Breast epithelium (tissue), 4 donors: ENCODE measurements at places on chromosomes 1 and 21. TPM values are rescaled to one million over a fixed set of nuclear protein-coding genes. Genes with fewer than 3 reads are reported as not detected.

Gene PCNX2
- total RNA-seq: 32.6 TPM

Gene C1QC
- total RNA-seq: 385 TPM

Gene CGN
- 13.4 TPM for total RNA-seq

Gene CSF1
- total RNA-seq: 54.4 TPM

Gene NEK2
- 1.8 TPM for total RNA-seq

Gene ZNF670
- 8.0 TPM for total RNA-seq

Gene CYP4A11
- total RNA-seq: 4.6 TPM

Gene RPE65
- 0.15 TPM for total RNA-seq

Gene MAN1C1
- total RNA-seq: 6.7 TPM

Gene SMIM1
- total RNA-seq: 4.7 TPM

Gene FYB2
- 22.9 TPM for total RNA-seq

Gene SPATA17
- 0.59 TPM for total RNA-seq

Gene AMY2B
- 79.0 TPM for total RNA-seq

Gene CDC7
- 4.9 TPM for total RNA-seq

Gene SPRR4
- not detected for total RNA-seq

DNA sequence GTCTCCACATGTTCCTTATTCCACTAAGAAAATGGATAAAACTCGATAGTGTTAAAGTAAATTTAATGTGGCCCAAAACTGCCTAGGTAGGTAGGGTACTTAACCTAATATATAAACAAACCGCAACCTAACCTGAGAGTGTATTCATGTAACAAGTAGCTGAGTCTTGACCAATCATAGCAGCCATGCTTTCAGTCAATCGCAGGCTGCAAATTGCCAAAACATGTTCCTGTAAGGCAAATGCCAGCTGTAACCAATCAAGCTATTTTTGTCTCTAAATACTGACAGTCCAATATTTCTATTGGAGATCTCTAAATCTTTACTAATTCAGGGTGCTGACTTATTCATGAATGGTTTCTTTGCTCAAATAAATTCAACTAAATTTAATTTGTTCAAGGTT, 3.1 kb upstream of the HMGCS2 start:
- DNase-seq: no peak
- H3K36me3 ChIP-seq: no peaks in the 10 kb centered on the region
- no peak overlapping the region for H3K4me3 ChIP-seq
- no peaks in the 10 kb centered on the region for H3K27me3 ChIP-seq
- H3K27ac ChIP-seq: no peak overlapping the region
- H3K4me1 ChIP-seq: no peaks in the 10 kb centered on the region

GRCh38 chr1:3879787-3880428, 20.2 kb downstream of the C1orf174 start:
- DNase-seq: no peak
- H3K4me3 ChIP-seq: no peak overlapping the region
- H3K36me3 ChIP-seq: peaks cover 13% of the 10 kb centered on the region
- no peak overlapping the region for H3K27ac ChIP-seq
- no peaks in the 10 kb centered on the region for H3K4me1 ChIP-seq

DNA sequence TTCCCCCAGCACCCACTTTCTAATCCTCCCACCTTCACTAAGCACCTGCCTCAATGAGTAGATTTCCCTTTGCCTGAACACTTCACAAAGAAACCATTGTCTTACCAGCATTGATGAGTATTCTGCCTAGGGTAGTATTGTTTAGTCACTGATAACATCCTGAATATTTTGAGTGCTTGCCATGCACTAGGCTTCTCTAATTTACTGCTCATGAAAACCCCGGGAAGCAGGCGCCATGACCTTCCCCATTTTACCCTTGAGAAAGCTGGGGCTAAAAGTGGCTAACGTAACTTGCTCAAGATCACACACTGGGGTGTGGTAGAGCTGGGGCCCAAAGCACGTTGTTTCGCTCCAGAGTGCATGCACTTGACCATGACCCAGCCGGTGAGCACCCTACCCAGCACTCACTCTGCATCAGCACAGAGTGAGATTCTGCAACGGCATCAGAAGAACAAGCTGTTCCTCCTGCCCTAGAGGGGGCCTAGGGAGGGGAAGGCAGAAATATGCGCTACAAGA, 10.6 kb upstream of the F3 start:
- no peak for DNase-seq
- no peaks in the 10 kb centered on the region for H3K4me1 ChIP-seq
- no peak overlapping the region for H3K4me3 ChIP-seq
- H3K27me3 ChIP-seq: no peaks in the 10 kb centered on the region
- H3K36me3 ChIP-seq: no peaks in the 10 kb centered on the region

- no peaks in the 10 kb centered on the region for H3K4me1 ChIP-seq
- H3K27ac ChIP-seq: no peak overlapping the region
- no peaks in the 10 kb centered on the region for H3K27me3 ChIP-seq
- H3K4me3 ChIP-seq: no peak overlapping the region
- H3K36me3 ChIP-seq: no peaks in the 10 kb centered on the region
Observed at GRCh38 chr21:39332175-39332574, 16.7 kb downstream of the HMGN1 start.

DNA sequence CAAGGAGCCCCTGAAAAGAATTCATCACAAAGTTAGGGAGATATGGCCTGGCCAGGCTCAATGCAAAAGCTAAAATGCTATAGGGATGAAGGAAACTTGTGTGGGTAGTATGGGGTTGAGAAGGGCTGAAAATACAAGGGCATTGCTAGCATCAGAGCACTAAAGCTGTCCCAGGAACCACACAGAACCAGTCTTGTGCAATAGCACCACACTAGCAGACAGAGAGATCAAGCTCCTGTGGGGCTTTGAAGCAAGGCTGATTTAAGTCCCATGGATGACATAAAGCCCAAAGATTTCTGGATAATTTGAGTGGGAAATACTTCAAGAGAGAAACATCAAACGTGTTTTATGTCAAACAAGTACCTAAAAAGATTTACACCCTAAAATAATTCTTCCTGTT, 97.1 kb downstream of the VAV3 start:
- no peak for DNase-seq
- H3K4me1 ChIP-seq: no peaks in the 10 kb centered on the region
- H3K4me3 ChIP-seq: no peak overlapping the region
- H3K27ac ChIP-seq: no peak overlapping the region
- no peaks in the 10 kb centered on the region for H3K27me3 ChIP-seq
- H3K36me3 ChIP-seq: no peaks in the 10 kb centered on the region

DNA sequence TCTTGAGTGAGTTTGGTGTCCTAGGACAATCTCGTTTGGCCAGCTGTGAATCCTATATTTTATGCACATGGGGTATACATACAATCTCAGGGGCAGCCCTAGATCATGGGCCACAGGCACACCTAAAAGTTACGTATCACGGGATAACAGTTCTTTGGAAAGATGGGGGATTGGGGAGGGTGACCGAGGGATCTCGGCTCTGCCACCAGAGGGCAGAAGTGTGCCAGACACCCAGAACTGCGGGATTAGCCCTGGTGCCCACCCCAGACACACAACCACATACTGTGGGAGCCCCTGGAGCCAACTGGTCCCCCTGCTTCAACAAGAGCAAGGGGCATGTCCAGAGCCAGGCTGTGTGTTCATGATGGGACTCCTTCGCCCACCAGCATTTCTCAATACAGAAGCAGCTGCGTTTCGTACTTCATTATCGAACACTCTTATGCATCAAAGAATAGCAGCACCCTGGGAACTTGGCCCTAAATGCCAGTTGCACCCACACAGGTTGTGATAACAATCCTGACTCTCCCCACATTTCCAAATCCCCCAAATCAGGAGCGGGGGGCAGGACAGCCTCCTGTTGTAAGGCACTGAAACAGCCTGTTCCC, 37.4 kb downstream of the TMCO4 start:
- H3K4me1 ChIP-seq: no peaks in the 10 kb centered on the region
- no peak for DNase-seq
- no peak overlapping the region for H3K27ac ChIP-seq
- no peaks in the 10 kb centered on the region for H3K27me3 ChIP-seq

- no peak overlapping the region for H3K4me3 ChIP-seq
- no peaks in the 10 kb centered on the region for H3K4me1 ChIP-seq
- H3K36me3 ChIP-seq: no peaks in the 10 kb centered on the region
- no peaks in the 10 kb centered on the region for H3K27me3 ChIP-seq
Observed at GRCh38 chr21:38645282-38645681, 147.0 kb upstream of the ERG start.

DNA sequence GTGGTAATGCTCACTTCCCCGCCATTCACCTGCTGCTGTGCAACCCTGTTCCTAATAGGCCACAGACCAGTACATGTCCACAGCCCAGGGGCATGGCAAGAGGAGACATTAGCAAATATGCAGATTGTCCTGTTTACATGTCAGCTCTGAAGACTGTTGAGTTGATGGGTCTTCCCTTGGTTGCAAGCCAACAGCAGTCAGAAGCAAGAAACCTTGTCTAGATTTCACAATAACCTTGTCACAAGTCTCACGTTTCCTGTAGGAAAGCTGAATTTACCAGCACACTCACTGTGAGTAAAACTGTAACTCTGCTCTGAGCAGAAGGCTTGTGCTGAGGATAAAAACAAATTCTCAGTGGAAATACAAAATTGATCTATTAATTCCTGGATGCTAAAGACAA, 195.1 kb downstream of the HLX start:
- no peaks in the 10 kb centered on the region for H3K4me1 ChIP-seq
- H3K27me3 ChIP-seq: no peaks in the 10 kb centered on the region
- no peaks in the 10 kb centered on the region for H3K36me3 ChIP-seq
- no peak overlapping the region for H3K4me3 ChIP-seq

GRCh38 chr1:45009956-45010854, 919 bp downstream of the HECTD3 start:
- H3K27ac ChIP-seq: peak overlapping the region; percentile 78
- peaks cover 5% of the 10 kb centered on the region for H3K4me1 ChIP-seq
- H3K4me3 ChIP-seq: peak overlapping the region; percentile 99
- peaks cover 18% of the 10 kb centered on the region for H3K36me3 ChIP-seq
- H3K27me3 ChIP-seq: no peaks in the 10 kb centered on the region

GRCh38 chr1:203931953-203932352, 70.6 kb downstream of the SNRPE start:
- no peak overlapping the region for H3K4me3 ChIP-seq
- no peaks in the 10 kb centered on the region for H3K36me3 ChIP-seq
- H3K27ac ChIP-seq: peak overlapping the region; percentile 4
- DNase-seq: peak; percentile 68
- H3K4me1 ChIP-seq: no peaks in the 10 kb centered on the region

GRCh38 chr1:81729818-81730217, 70.9 kb upstream of the ADGRL2 start:
- H3K27me3 ChIP-seq: no peaks in the 10 kb centered on the region
- no peak for DNase-seq
- H3K4me1 ChIP-seq: no peaks in the 10 kb centered on the region
- H3K27ac ChIP-seq: no peak overlapping the region
- no peaks in the 10 kb centered on the region for H3K36me3 ChIP-seq

DNA sequence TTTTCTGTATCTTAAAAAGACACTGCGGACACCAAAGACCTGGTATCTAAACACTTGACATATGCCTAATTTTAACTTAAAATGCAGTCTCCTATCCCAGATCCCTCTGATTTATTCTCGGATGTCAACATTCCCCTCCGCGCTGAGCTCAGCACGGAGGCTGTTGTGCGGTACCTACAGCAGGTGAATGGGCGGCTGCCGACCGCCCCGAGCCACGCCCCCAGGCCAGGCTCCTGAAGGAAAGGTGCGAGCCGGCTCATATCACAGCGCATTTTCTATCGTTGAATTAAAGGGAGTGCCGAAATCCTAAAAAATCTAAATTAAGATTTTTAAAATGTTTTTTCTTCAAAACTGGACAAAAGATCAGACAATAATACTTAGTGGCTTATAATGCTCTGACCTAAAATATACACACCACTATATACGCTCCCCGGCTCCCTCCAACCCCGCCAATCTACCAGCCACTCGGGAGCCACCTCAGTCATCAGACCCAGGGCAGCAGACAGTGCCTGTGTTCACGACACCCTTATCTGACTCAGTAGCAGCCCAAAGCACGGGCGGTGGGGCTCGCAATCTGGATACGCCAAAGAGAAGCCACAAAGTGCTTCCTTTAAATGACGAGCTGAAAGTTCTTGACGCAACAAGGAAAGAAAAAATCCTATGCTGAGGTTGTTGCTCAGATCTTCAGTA, 4.1 kb downstream of the WRAP73 start:
- no peak for DNase-seq
- no peaks in the 10 kb centered on the region for H3K36me3 ChIP-seq
- H3K4me3 ChIP-seq: no peak overlapping the region
- no peak overlapping the region for H3K27ac ChIP-seq

DNA sequence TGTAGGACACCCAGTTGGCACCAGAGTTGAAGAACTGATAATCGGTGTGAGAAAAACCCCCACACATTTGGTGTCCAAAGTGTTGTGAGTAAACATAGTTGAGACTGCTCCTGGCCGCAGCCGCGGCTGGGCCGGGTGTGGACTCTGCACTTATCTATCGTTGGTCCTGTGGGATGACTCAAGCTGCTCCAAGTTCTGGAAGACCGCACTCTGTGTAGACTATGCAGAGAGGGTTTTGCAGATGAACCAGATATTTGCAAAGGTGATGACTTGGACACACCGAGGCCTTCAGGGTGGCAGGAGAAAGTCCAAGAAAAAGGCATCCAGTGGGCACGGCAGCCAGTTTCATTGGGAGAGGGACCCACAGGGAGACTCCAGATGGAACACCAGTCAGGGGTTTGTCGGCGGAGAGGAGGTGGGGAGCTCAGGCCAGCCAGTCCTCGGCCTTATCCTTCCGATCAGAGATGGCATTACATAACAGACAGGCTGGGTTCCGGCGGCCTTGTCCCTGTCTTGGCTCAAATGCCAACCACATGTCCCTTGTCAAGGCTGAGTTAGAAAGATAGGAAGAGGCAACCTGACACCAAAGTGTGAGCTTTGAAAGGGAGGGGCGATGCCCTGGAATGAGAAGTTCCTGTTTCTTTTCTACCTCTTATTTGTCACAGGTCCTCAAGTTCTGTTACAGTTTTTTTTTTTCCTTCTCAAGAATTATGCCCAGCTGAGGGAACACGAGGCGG, 21.1 kb downstream of the C2CD2 start:
- no peak for DNase-seq
- H3K36me3 ChIP-seq: no peaks in the 10 kb centered on the region
- H3K27me3 ChIP-seq: no peaks in the 10 kb centered on the region
- no peak overlapping the region for H3K4me3 ChIP-seq
- H3K27ac ChIP-seq: peak overlapping the region; percentile 85
- no peaks in the 10 kb centered on the region for H3K4me1 ChIP-seq

- no peak for DNase-seq
- no peaks in the 10 kb centered on the region for H3K27me3 ChIP-seq
- H3K36me3 ChIP-seq: no peaks in the 10 kb centered on the region
- no peak overlapping the region for H3K4me3 ChIP-seq
- H3K27ac ChIP-seq: peak overlapping the region; percentile 65
- no peaks in the 10 kb centered on the region for H3K4me1 ChIP-seq
Observed at GRCh38 chr1:53315046-53315445, 12.8 kb downstream of the LRP8 start.

DNA sequence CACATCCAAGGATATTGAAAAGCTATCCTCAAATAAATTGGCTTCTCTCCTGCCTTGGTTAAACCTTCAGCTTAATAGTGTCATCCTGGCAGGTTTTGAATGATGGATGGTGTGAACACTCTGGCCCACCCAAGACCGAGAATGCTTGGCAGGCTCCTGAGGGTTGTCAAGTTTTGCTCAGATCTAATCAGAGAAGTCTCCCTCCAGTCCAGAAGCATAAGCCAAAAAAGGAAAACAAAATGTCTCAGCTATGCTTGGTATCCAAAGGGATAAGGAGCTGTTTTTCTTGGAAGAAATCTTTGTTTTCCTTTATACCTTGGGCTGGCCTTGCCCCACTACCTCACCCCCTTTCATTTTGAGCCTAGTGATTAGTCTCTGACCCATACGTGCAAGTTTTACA, 172.7 kb downstream of the CRB1 start:
- H3K27me3 ChIP-seq: no peaks in the 10 kb centered on the region
- H3K27ac ChIP-seq: no peak overlapping the region
- no peak overlapping the region for H3K4me3 ChIP-seq
- no peaks in the 10 kb centered on the region for H3K36me3 ChIP-seq
- H3K4me1 ChIP-seq: no peaks in the 10 kb centered on the region
